ENCODE measurements at places on chromosomes 4 and X.

DNA sequence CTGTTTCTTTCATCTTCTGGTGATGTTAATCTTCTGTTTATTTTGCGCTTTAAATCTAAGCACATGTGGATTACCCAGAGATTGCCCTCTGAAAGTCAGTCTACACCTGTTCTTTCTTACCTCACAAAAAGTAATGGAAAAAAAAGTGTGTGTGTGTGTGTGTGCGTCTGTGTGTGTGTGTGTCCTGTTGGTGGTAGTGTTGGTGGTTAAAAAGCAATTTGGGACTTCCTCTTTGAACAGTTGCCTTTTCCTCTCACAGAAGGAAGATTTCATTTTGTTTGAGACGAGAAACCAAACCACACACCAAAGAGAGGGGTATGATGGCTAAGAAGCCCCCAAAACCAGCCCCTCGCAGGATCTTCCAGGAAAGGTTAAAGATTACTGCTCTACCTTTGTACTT, at the start of gene STAP1:
Gene STAP1 (plus strand): TSS at position 235 of the 400 bp plus-strand sequence. CDS start 83 bp downstream, at position 318.
- peak; percentile 57 for DNase-seq

GRCh38 chr4:8283161-8283560, 13.6 kb downstream of the HTRA3 start:
- no peak for DNase-seq

GRCh38 chr4:82376109-82376508, 2.3 kb upstream of the HNRNPD start:
- DNase-seq = no peak

DNA sequence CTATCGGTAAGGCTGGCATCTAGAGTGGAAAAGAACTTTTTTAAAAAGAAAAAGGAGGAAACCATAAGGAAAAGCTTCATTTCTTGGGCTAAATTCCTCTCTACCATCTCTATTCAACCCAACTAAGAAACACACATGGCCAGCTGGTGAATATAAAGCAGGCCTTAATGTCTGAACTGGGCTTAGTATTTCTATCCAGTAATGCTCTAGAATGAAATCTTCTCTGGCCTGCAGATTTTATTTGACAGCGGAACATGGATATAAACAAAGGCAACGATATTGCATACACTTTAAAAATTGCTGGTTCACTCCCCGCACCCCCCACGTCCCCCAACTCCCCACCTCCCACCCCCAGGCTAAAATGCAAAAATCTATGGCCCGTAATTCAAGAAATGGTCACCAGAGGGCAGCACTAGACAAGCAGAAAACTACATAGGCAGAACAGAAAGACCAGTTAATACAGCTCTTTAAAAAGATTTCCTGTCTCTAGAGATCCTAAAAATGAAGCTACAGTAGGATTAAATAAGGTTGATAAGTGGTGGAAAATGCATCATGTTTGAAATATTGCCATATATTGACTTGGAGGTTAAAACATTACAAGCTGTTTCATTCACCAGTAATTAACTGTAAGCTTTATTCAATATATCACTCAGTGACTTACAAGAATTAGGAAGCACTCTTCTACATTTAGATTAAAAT, 155.2 kb upstream of the GALNT7 start:
- DNase-seq = peak; percentile 38

- no peak for DNase-seq
These were observed 128.4 kb upstream of the AP1S2 start for GRCh38 chrX:15983034-15983433.

DNA sequence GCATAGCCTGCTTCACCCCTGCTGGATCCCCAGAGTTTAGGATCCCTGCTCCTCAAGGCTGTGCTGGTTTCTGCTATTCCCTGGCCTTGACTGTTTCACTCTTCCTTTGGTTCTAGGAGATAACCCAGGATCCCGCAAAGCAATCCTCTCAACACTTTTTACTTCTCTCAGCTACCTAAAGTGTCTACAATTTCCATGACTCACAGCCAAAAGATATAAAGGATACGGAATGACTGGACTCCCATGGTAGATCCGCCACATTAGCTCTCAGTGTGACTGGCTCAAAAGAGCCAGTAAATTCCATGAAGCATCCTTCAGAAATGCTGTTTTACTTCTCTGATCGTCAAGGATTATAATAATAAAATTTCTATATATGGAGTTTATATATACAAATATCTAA, 66.3 kb upstream of the TMEM164 start:
- no peak for DNase-seq

DNA sequence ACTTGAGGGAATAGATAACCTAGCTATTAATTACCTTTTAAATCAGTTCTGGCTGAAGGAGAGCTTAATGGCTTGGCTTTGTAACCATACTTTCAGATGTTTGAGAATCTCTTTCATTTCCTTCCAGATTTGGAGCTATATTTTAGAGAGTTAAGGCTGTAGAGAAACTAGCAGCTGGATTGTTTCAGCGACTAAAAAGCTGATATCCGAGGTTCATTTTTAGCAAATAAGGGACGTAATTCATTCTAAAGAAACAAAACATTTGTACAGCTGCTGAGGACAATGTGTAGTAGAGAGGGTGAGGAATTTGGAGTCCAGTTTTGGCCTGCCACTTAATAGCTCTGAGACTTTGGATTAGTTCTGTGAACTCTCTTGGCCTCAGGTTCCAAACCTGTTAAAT, 12.2 kb downstream of the OSTC start:
- DNase-seq = no peak

DNA sequence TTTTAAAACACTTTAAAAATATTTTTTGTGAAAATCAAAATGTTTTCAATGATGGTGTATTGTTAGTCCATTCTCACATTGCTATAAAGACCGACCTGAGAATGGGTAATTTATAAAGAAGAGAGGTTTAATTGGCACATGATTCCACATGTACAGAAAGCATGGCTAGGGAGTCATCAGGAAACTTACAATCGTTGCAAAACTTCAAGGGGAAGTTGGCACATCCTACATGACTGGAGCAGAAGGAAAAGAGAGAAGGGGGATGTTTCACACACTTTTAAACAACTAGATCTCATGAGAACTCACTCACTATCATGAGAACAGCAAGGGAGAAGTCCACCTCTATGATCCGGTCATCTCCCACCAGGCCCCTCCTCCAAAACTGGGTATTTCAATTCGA, 110.7 kb downstream of the TMEM47 start:
- no peak for DNase-seq

DNA sequence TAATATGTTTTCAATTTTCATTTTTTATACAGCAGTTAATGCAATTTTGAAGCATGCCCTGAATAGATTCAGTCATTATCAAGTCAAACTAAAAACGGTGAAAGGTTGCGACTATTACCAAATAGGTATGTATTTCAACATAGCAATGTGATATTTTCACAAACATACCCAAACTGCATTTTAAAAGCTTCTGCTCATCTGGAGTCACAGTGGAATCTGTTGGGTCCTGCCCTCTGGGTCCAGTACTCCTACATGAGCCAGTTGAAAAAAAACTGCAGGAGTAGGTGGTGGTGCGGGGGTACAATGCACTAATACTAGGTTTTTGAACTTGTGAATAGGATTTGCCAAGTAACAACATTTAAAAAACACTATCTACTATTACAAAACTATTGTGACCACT, 938 bp downstream of the GPR34 start:
- DNase-seq = no peak

- DNase-seq = no peak
These were observed 49.2 kb downstream of the GATB start for GRCh38 chr4:151711646-151712045.

DNA sequence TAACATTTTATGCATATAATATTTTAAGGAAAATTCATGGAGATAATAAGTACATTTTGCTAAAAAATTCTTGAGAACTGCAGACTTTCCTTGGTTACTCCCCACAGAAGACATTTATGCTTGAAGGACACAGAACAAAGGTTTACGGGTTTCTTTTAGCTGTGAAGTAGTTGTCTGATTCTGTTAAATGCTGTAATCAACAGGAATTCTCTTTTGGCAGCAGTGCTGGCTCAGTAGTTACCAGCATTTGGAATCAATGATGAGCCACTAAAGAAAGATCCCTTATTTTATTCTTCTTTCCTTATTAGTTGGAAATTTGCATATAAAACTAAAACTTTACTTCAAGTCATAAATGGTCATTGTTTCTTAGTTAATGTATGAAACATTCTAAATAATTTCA, 199.3 kb upstream of the FAT4 start:
- DNase-seq = no peak

GRCh38 chrX:135200297-135200696, 29.1 kb upstream of the CT55 start:
- DNase-seq = no peak

DNA sequence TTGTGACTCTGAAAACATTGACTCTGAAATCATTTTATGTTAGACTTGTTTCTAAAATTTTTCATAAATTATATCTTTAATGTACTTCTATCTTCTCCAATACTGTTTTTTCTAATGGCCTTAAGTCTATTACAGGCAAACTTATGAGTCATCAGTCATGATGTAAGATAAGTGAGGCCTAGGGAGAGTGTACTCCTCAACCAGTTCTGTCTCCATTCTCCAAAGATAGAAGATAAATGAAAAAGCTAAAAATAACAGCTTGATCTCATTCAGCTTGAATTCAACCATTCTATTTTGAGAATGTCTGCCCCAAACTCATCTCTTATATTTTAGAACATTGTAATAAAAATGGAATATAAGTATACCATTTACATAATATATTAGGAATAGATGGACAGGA, 34.5 kb downstream of the STBD1 start:
- no peak for DNase-seq

GRCh38 chrX:650811-651210, 20.2 kb downstream of the SHOX start:
- DNase-seq = no peak

- DNase-seq = no peak
These were observed 1722.1 kb upstream of the PCDH10 start for GRCh38 chr4:131427000-131427399.

Data from CD4-positive, alpha-beta T cell treated with Interleukin-6 at 100 ng/mL for 8 hours (primary cell).